ENCODE measurements at places on chromosomes 13 and 19. TPM values are rescaled to one million over a fixed set of nuclear protein-coding genes. Genes with fewer than 3 reads are reported as not detected.

- no peak for DNase-seq
These were observed 572.8 kb downstream of the PCDH9 start for GRCh38 chr13:66657165-66657881.

- no peak for DNase-seq
These were observed 29.1 kb downstream of the TNFRSF19 start for GRCh38 chr13:23599083-23599925.

DNA sequence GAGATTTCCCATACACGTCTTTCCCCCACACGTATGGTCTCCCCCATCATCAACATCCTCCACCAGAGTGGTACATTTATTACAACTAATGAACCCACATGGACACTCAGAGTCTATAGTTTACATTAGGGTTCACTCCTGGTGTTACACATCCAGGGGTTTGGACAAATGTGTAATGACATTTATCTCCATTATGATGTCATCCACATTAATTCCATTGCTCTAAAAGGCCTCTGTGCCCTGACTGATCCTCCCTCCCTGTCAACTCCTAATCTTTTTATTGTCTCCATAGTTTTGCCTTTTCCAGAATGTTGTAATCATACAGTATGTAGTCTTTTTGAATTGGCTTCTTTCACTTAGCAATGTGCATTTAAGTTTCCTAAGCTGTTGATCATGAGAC lies 8.2 kb downstream of the ZNF383 start:
- no peak for DNase-seq

The CYP4F12 gene
- total RNA-seq, result 19.0 TPM

The AMH gene
- 0.47 TPM for total RNA-seq
